ENCODE measurements at places on chromosomes 4 and X.

DNA sequence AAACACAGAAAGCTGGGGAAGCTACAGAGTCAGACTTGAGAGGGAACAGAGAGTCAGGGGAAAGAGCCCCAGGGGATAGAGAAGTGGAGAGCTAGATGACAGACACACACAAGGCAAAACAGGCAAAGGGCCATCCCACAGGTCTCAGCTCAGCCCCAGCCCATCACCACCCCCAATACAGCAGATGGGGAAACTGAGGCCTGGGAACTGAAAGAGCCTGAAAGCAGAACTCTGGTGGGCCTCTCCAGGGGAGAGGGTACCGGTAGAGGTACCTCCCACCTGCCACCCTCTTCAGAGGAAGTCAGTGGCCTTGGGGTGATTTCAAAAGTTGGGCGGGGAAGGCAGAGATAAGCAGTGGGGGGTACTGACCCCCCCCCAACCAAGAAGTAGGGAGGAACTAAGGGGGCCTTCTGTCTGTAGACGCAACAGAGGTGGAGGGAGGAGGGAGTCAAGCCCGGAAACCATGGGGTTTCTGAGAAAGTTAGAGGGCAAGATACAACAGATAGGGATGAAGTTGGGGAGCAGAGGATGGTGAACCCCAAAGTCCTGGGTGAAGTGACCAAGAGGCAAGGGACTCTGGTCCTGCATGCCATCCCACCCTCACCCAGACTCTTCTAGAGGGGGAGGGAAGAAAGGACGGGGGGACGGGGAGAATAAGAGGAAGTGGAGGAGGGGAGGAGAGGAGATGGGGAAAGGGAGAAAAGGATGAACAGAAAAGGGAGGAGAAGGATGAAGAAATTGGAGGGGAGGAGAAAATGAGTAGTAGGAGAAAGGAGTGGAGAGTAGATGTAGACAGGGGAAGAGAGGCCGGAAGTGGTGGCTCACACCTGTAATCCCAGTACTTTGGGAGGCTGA lies 3.2 kb downstream of the GATA1 start:
- DNase-seq: no peak

DNA sequence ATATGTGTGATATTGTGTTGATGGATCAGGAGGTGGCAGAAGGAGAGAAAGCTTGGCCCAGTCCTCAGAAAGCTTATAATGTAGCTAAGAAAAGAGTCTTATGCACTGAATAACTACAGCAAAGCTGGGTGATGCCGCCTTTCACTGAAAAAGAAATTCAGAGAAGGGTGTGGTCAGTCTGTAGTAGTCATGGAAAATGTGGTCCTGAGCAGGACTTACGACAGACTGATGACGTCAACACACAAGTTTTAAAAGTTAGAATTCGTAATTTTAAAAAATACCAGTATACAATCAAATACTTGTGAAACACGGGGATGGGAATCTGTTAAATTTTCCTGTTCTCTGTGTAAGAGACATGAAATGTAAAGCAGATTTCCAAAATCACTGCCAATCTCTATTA lies 87.0 kb upstream of the RAPGEF2 start:
- DNase-seq: no peak

- DNase-seq: no peak
Measured at GRCh38 chr4:169152899-169153298, 117.9 kb downstream of the SH3RF1 start.

DNA sequence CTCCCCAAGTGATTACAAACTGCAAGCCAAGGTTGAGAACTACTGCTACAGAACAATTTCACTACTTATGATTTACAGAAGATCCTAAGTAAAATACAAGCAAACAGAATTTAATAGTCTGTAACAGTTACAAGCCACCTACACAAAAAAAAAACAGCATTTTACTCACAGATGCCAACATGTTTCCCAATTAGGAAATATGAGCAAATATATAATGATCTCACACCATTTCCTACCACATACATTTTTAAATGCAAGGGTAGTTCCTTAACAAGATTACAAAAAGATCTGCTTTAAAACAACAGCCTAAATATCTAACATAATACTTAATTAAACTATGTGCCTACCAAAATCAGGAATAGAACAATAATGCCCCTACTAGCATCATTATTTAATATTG lies 63.4 kb downstream of the EFHC2 start:
- no peak for DNase-seq

GRCh38 chr4:72977936-72978485 lies 91.5 kb downstream of the COX18 start:
- no peak for DNase-seq

DNA sequence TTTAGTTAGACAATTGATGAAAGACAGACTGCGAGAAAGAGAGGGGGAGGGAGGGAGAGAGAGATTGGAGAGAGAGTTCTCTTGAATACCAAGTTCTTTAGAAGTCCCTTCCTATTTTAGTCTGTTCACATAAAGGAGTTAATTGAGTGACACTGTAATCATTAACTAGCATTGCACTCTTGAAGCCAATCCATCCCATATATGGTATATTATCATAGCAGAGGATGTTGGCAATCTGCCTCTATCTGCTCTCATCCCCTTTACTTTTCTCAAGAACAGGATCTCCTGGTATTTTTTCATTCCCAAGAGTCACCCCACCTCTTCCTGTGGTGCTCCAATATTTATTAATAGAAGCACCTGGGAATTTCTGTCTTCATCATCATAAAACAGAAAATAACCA lies 959.6 kb upstream of the NDST4 start:
- no peak for DNase-seq

DNA sequence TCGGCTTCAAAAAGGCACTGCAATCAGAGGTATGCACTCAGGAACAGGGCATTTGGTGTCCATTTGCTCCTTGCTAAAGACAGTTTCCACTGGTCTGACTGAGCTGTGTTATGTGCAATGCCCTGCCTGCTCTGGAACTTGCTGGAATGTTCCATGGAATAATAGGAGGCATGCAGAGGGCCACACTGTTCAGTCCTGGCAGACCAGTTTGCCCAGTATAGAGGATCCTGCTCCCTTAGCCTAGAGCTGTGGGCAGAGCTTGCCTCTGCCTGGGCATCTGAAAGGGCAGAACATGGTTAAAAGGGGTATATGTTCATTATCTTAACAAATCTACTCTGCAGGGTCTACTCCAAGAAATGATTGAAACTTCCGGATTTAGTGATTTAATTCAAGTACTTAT lies 27.8 kb upstream of the CD99L2 start:
- DNase-seq: no peak

- no peak for DNase-seq
Measured at GRCh38 chr4:113996599-113997177, 17.2 kb upstream of the ARSJ start.

- no peak for DNase-seq
Measured at GRCh38 chr4:105923497-105924238, 28.4 kb downstream of the NPNT start.

- DNase-seq: peak; percentile 24
Measured at GRCh38 chr4:105859233-105859632, 36.0 kb upstream of the NPNT start.

GRCh38 chr4:170723171-170723570 lies 633.4 kb upstream of the AADAT start:
- DNase-seq: no peak

- no peak for DNase-seq
Measured at GRCh38 chrX:17566740-17567139, 170.6 kb upstream of the SCML1 start.

DNA sequence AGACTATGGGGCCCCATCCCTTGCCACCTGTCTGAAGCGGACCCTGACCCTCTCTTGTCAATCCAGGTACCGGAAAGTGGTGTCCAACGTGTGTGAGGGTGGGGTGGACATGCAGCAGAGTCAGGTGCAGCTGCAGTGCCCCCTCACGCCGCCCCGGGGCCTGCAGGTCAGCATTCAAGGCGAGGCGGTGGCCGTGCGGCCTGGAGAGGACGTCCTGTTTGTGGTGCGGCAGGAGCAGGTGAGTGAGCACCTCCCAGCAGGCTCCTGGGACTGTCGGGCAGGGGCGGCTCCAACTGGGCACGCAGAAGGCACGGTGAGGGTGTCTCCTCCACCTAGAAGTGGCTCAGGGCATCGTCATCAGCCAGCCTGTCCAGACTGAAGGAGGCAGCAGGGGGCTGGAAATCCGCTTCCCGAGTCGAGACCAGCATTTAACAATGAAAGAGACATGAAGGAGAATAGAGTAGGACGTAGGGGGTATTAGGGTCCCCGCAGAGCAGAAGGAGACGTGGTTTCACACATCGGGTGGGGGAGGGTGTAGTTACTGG lies 221.6 kb downstream of the AFAP1 start:
- no peak for DNase-seq

DNA sequence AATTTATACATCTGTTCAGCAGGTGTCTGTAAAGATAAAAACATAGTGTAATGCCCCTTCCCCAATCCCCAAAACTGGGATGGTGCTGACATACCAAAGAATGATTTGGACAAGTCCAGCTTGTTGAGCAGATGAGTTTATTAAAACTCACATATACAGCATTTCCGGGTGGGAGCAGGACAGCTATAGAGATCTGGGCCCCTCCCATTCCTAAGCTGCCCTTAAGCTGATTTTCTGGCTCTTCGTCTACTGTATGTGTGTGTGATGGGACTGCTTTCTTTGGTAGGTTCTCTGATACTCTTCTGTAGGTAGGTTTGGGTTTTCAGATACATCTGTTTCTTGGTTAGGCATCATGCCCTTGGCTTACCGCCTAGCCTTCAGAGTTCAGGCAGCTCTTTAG lies 703.7 kb upstream of the PCDH10 start:
- no peak for DNase-seq

- no peak for DNase-seq
Measured at GRCh38 chrX:41014776-41015360, 70.4 kb upstream of the USP9X start.

DNA sequence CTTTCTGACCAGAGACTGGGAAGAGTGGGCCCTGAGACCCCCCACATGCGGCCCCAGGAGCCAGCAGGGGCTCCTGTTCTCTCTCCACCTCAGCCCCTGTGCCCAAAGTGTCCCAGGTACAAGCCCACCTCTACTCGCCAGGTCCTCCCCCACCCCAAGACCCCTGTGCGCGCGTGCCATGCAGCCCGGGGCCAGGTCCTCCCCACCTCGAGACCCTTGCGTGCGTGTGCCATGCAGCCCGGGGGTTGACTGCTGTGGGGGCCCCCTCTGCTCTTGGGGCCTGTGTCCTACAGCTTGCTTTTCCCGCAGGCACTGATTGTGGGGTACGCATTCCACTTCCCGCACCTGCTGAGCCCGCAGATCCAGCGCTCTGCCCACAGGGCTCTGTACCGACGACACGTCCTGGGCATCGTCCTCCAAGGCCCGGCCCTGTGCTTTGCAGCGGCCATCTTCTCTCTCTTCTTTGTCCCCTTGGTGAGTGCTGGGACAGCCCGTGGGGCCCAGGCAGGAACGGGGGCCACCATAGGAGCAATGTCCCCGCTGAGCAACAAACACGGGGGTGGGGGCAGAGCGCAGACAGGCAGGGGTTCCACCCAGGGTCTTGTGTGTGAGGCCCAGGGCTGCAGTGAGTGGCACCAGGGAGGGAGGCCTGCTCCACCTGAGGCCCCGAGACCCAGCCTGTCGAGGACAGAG lies 20.3 kb downstream of the DGKQ start:
- no peak for DNase-seq

- no peak for DNase-seq
Measured at GRCh38 chr4:123924536-123924935, 527.9 kb downstream of the SPRY1 start.

- DNase-seq: no peak
Measured at GRCh38 chr4:174281901-174282300, 1.6 kb downstream of the FBXO8 start.

GRCh38 chr4:171538601-171539100 lies 274.6 kb upstream of the GALNTL6 start:
- DNase-seq: no peak

DNA sequence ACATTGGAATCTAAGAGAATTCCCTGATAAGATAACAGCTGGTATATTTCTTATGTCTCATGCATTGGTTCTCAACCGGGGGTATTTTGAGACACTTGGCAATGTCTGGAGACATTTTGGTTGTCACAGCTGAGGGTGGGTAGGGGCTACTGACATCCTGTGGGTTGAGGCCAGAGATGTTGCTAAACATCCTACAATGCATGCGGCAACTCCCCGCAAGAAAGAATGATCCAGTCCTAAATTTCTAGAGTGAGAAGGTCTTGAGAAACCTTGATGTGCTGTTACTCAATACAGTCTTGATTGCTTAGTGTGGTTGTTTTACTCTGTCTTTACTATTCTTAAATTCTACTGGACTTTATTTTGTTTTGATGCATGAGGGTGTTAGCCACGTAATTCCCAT lies 287.2 kb downstream of the FRMPD4 start:
- no peak for DNase-seq

- no peak for DNase-seq
Measured at GRCh38 chr4:173930329-173930967, 353.0 kb downstream of the FBXO8 start.

DNA sequence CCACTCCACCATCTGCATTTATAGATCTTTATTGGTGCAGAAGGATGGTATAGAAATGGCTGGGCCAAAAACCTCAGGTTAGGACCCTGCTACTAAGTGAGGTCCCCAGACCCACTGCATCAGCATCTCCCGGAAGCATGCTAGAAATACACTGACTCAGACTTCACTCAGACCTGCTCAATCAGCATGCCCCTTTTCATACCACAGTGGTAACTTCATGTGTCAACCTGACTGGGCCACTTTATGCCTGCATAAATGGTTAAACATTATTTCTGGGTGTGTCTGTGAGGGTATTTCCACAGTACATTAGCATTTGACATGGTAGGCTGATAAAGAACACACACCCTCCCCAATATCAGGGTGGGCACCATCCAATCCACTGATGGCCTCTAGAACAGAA lies 118.6 kb upstream of the VCX3B start:
- DNase-seq: no peak

DNA sequence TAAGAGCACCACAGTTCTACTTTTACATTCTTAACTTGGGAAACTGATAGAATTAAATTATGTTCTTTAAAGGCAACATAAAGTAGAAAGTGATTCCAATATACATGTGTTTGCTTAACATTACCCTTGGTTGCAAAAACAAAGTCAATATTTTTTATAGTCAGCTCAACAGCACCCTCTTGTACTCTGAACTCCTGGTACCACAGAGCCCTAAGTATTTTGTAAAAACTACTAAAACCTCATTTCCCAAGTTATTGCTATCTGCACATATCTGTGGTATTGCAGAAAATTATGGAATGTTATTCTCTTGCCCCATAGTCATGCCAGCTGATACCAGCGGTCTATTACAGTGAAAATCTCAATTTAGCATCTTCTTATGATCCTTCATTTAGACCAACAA lies 2.9 kb downstream of the KIF4A start:
- DNase-seq: no peak

- peak; percentile 6 for DNase-seq
Measured at GRCh38 chr4:93788712-93789111, 39.8 kb upstream of the ATOH1 start.

All from smooth muscle cell of the brain vasculature (primary cell).